ENCODE measurements at places on chromosomes 5 and 9.

- DNase-seq = peak; percentile 38
- H3K27ac ChIP-seq = no peak within 1 kb of the TSS
- peaks cover 15% of the 10 kb centered on the region for H3K4me1 ChIP-seq
- peaks cover 3% of the 10 kb centered on the region for H3K36me3 ChIP-seq
- peak within 1 kb of the TSS; percentile 91 for H3K4me3 ChIP-seq
Observed at GRCh38 chr9:98807070-98807813, at the start of gene GALNT12. TSS of gene GALNT12 (plus strand) at chr9:98807670. CDS start at chr9:98807699, 29 bp downstream.

- no peak overlapping the region for H3K4me3 ChIP-seq
- no peaks in the 10 kb centered on the region for H3K27me3 ChIP-seq
- DNase-seq = no peak
- H3K36me3 ChIP-seq = no peaks in the 10 kb centered on the region
Observed at GRCh38 chr9:26426551-26427131, 466.0 kb downstream of the CAAP1 start.

DNA sequence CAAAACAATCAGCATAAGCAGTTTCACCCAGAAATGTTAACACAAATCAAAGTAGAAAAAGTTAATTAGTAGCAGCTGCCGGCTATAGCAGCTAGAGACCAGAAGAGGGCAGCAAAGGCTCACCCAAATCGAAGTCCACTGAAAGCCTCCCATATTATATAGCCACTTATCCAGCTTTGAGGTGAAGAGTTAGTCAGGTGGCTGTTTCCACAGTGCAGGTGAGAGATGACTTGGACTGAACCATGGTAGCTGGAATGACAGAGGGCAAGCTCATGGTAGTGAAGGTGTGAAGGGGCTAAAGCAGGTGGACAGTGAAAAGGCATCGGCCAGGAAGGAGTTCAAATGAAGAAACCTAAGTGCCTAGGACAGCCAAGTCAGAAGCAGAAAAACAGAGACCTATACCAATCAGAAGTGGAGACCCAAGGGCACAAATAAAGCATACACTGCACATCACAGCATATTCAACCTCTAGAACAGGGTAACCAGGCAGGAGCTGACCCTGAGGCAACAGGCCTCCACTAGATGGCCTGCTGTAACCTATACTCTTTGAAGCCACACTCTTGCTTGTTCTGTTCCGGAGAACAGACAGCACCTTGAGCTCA, 7.2 kb upstream of the RNF38 start:
- peaks cover 4% of the 10 kb centered on the region for H3K36me3 ChIP-seq
- no peaks in the 10 kb centered on the region for H3K27me3 ChIP-seq
- peak; percentile 52 for DNase-seq
- H3K27ac ChIP-seq = peak overlapping the region; percentile 39
- no peak overlapping the region for H3K4me3 ChIP-seq
- peaks cover 27% of the 10 kb centered on the region for H3K4me1 ChIP-seq

DNA sequence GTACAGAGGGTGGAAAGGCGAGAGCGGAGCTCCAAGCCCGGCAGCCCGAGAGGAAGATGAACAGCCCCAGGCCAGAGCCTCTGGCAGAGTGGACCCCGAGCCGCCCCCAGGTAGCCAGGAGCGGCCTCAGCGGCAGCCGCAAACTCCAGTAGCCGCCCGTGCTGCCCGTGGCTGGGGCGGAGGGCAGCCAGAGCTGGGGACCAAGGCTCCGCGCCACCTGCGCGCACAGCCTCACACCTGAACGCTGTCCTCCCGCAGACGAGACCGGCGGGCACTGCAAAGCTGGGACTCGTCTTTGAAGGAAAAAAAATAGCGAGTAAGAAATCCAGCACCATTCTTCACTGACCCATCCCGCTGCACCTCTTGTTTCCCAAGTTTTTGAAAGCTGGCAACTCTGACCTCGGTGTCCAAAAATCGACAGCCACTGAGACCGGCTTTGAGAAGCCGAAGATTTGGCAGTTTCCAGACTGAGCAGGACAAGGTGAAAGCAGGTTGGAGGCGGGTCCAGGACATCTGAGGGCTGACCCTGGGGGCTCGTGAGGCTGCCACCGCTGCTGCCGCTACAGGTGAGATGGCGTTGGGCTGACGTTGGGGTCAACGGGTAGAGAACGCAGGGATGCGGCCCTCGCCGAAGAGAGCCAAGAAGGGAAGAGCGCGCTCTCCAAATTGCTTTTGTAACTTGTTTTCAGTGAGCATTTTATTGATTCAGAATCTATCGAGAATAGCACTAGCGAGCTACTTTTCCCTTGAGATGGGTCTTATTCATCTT, at the start of gene PTGER4:
TSS of gene PTGER4 (plus strand) at position 3 of the 769 bp plus-strand sequence. CDS start 1,079 bp downstream, outside the sequence.
- H3K27ac ChIP-seq = peak within 1 kb of the TSS; percentile 99
- H3K27me3 ChIP-seq = no peaks in the 10 kb centered on the region
- H3K36me3 ChIP-seq = peaks cover 63% of the 10 kb centered on the region
- peaks cover 68% of the 10 kb centered on the region for H3K4me1 ChIP-seq

- no peak overlapping the region for H3K27ac ChIP-seq
- no peak overlapping the region for H3K4me3 ChIP-seq
- H3K36me3 ChIP-seq = no peaks in the 10 kb centered on the region
Observed at GRCh38 chr9:38408719-38409118, 15.5 kb downstream of the IGFBPL1 start.

GRCh38 chr5:151448038-151448985, 909 bp downstream of the SLC36A1 start:
- H3K27ac ChIP-seq = peak overlapping the region; percentile 94
- H3K36me3 ChIP-seq = peaks cover 7% of the 10 kb centered on the region
- no peak for DNase-seq
- H3K4me1 ChIP-seq = peaks cover 20% of the 10 kb centered on the region
- H3K4me3 ChIP-seq = peak overlapping the region; percentile 93

DNA sequence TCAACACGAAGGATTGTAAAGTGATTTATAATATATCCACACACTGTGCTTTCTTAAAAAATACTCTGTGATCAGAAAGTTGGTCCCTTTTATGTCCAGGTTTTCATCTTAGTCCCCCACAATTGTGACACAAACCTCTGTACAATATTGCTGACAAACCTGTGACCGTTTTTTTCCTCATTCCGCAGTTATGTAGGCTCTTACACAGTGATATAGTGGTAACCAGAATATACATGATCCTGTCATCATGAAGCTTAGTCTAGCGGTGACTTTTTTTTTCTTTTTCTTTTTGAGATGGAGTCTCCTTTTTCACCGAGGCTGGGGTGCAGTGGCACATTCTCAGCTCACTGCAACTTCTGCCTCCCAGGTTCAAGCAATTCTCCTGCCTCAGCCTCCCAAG, 8.7 kb downstream of the ANP32B start:
- peaks cover 25% of the 10 kb centered on the region for H3K36me3 ChIP-seq
- H3K4me3 ChIP-seq = peak overlapping the region; percentile 15
- peaks cover 66% of the 10 kb centered on the region for H3K4me1 ChIP-seq
- no peak overlapping the region for H3K27ac ChIP-seq
- no peaks in the 10 kb centered on the region for H3K27me3 ChIP-seq

DNA sequence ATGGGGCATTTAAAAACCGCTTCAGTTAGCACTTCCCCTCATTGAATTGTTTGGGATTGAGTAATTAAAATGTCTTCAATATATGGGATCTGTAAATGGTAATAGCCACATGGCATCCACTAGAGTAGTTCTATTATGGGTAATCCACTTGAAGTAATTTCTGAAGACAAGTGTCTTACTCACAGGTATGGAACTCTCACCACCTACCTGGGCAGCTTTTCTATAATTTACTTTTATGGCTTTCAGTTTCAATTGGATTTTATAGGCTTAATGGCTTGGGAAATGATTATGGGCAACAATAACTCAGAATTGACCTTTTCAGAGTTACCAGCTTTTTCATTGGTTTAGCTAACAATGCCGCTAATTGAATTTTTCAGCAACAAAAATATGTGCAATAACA, 597.9 kb downstream of the PTPRD start:
- no peaks in the 10 kb centered on the region for H3K4me1 ChIP-seq
- no peaks in the 10 kb centered on the region for H3K36me3 ChIP-seq
- H3K27me3 ChIP-seq = no peaks in the 10 kb centered on the region
- no peak overlapping the region for H3K27ac ChIP-seq

- no peaks in the 10 kb centered on the region for H3K4me1 ChIP-seq
- peaks cover 4% of the 10 kb centered on the region for H3K36me3 ChIP-seq
- H3K4me3 ChIP-seq = no peak overlapping the region
- H3K27me3 ChIP-seq = peaks cover 6% of the 10 kb centered on the region
Observed at GRCh38 chr9:129655154-129655553, 10.3 kb upstream of the PRRX2 start.

DNA sequence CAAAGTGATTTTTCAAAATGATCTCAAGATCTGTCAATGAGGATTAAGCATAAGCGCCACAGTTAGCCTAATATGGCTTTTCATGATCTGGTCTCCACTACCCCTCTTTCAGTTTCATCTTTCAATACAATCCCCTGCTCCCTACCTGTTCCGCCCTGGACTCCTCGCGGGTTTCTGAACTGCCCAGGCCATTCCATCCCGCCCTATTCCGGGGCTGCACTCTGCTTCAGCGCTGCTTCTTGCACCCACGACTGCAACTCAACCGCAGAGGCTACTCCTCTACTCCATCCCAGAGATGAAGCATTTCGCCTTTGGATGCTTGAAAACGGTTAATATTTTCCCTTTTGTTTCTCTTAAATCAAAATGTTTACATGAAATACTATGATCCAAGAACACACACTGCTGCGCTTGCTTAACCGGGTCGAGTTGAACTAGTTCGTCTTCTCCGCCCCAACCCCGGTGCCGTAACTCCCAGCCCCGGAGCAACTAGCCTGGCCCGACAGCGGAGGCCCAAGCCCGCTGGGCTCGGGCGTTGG, 716 bp upstream of the OTULIN start:
- H3K4me3 ChIP-seq = peak overlapping the region; percentile 89
- H3K27ac ChIP-seq = peak overlapping the region; percentile 96
- no peak for DNase-seq
- H3K36me3 ChIP-seq = peaks cover 19% of the 10 kb centered on the region
- no peaks in the 10 kb centered on the region for H3K27me3 ChIP-seq

- no peaks in the 10 kb centered on the region for H3K36me3 ChIP-seq
- H3K27me3 ChIP-seq = peaks cover 11% of the 10 kb centered on the region
- no peaks in the 10 kb centered on the region for H3K4me1 ChIP-seq
- H3K27ac ChIP-seq = no peak overlapping the region
Observed at GRCh38 chr9:16202221-16202620, 649.4 kb downstream of the CCDC171 start.

- no peak overlapping the region for H3K27ac ChIP-seq
- H3K36me3 ChIP-seq = peaks cover 3% of the 10 kb centered on the region
- no peak for DNase-seq
- H3K4me3 ChIP-seq = no peak overlapping the region
Observed at GRCh38 chr9:89750117-89750791, 145.4 kb downstream of the GADD45G start.

- no peak overlapping the region for H3K27ac ChIP-seq
- no peak for DNase-seq
- peaks cover 26% of the 10 kb centered on the region for H3K4me1 ChIP-seq
- H3K4me3 ChIP-seq = no peak overlapping the region
- peaks cover 11% of the 10 kb centered on the region for H3K27me3 ChIP-seq
Observed at GRCh38 chr5:68373050-68373449, 157.5 kb downstream of the PIK3R1 start.

- H3K4me3 ChIP-seq = no peak within 1 kb of the TSS
- DNase-seq = no peak
- H3K36me3 ChIP-seq = no peaks in the 10 kb centered on the region
- no peak within 1 kb of the TSS for H3K27ac ChIP-seq
- H3K27me3 ChIP-seq = peaks cover 23% of the 10 kb centered on the region
- H3K4me1 ChIP-seq = peaks cover 2% of the 10 kb centered on the region
Observed at GRCh38 chr5:129459777-129460671, at the start of gene ADAMTS19. TSS of gene ADAMTS19 (plus strand) at chr5:129460298. CDS start at chr5:129460392, 94 bp downstream.

- H3K4me1 ChIP-seq = peaks cover 5% of the 10 kb centered on the region
- no peak for DNase-seq
- no peak overlapping the region for H3K4me3 ChIP-seq
- H3K36me3 ChIP-seq = peaks cover 52% of the 10 kb centered on the region
- H3K27ac ChIP-seq = peak overlapping the region; percentile 88
- H3K27me3 ChIP-seq = no peaks in the 10 kb centered on the region
Observed at GRCh38 chr5:66169534-66169933, 25.4 kb downstream of the SREK1 start.
